Activated T-helper 17 cell treated with anti-CD3 and anti-CD28 coated beads, Interleukin-2, amount 50 U/mL, for 72 hours (primary cell): ENCODE measurements at places on chromosomes 5 and 9.
A peak's percentile ranks its signal among the peaks of the same experiment; 100 is the strongest.

DNA sequence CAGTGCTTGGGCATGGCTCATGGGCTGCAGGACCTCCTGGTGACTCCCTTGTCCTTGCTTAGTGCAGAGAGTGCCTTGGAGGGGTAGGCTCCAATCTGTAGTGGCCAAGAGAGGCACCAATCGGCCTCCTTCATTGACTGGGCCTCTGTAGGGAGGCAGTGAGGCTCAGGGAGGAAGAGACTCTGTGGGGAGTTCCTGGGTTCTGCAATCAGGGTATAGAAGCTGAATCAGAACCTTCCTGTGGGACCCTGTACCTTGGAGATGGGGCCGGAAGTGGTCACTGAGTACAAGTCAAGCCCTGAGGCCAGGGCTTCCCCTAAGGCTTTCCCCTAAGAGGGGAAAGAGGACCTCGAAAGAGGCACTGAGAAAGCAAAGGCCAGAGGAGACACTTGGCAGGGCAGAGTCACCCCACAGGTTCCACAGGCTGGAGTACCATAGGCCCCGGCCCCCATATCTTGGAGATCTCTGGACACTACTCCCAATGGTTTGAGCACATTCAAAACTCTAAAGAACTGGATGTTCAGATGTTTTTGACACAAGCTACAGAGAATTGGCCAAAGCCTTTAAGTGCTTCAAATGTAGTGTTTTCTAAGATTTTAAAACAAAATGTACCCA lies 190.5 kb downstream of the HSPA4 start:
- ATAC-seq, result no peak

- no peak for ATAC-seq
Measured at GRCh38 chr5:145324767-145325479, 510.2 kb downstream of the PRELID2 start.

- ATAC-seq, result no peak
Measured at GRCh38 chr9:99573085-99573484, 248.6 kb upstream of the NR4A3 start.

DNA sequence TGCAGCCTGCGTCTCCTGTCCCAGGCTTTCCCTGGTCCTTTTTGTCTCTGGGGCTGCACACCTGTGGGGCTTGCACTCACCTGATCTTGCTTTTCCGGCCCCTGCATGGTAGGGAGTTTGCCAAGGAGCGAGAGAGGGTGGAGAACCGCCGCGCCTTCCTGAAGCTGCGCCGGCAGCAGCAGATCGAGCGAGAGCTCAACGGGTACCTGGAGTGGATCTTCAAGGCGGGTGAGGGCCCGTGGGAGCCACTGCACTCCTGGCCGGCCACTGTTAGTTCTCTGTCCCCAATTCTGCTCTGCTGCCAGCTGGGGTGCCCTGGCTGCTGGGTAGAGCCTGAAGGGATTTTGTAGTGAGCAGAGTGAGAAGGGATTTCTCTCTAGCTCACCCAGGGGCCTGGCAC lies 78.0 kb downstream of the CACNA1B start:
- ATAC-seq, result no peak

GRCh38 chr5:145801195-145801594 lies 33.9 kb downstream of the PRELID2 start:
- no peak for ATAC-seq

GRCh38 chr9:33130961-33131789 lies 36.0 kb downstream of the B4GALT1 start:
- ATAC-seq, result peak; percentile 56

DNA sequence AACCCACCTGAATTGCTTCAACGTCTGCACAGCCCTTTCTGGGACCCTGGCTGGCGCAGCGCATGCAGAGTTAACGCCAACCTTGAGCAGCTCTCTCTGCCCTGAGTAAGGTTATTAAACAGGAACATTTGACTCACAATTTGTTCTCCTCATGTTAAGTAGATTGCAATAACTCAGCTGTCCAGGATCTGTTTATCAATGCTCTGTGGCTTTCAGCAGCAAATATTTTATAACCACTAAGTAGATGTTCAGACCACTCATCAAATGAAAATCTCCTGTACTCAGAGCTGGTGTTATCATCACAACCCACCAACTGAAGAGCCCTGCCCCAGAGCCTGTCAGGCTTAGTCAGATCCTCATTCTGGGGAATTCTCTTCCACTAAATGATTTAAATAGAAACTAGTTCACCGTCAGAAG lies 403.0 kb downstream of the ZNF608 start:
- no peak for ATAC-seq

- ATAC-seq, result no peak
Measured at GRCh38 chr5:115402092-115402491, 105.6 kb upstream of the CCDC112 start.

GRCh38 chr5:23026252-23027170 lies 173.4 kb upstream of the CDH12 start:
- no peak for ATAC-seq

- no peak for ATAC-seq
Measured at GRCh38 chr5:33841891-33842290, 49.9 kb downstream of the ADAMTS12 start.

- ATAC-seq, result no peak
Measured at GRCh38 chr9:107980984-107981383, 491.4 kb upstream of the KLF4 start.

DNA sequence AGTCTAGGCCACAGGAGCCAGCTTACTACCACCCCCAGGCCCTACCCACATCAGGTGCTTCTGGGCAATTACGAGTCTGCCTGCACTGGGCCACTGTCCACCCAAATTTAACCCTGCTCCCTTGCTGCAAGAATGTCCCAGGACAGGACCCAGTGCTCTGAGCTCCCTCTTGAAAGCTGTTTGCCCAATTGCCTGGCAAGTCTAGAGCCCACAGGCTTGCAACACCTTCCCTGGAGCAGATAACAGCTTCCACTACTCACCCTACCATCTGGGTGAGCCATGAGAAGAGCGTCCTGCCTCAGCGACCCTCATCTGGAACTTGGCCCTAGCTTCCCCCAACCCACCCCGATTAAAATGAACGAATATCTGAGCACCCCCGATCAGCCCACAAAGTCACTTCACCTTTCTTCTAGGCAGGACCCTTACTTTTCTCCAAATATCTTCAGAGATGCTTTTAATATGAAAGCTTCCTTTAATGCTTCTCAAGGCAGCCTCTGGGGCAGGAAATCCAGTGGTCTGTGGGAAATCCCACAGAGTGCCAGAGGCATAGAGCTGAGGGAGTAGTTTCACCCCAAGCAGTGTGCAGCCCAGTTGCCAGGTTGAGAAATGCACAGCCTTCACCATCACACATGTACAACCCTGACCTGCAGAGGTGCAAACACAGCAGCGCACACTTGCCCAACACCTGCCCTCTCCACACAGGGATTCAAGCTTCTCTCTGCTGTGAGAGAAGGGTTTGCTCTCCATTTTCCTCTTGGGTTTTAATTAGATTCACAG lies 10.6 kb downstream of the ACSL6 start:
- peak; percentile 79 for ATAC-seq

DNA sequence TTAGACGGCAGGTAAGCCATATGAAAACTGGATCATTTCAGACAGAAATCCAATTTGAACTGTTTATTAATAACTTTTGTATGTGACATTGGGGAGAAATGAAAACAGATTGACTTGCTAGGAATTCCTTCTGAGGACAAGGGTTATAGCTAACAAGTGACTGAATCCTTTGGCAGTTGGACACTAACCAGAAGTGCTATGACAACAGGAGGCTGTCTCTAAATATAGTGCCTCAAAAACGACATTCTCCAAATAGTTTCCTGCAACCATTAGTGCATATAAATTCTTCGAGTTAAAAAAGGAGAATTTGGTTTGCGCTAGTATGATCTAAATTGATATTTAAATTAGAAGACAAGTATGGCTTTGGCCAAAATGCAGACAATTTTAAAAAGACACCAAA lies 338.6 kb downstream of the PTPRD start:
- no peak for ATAC-seq

DNA sequence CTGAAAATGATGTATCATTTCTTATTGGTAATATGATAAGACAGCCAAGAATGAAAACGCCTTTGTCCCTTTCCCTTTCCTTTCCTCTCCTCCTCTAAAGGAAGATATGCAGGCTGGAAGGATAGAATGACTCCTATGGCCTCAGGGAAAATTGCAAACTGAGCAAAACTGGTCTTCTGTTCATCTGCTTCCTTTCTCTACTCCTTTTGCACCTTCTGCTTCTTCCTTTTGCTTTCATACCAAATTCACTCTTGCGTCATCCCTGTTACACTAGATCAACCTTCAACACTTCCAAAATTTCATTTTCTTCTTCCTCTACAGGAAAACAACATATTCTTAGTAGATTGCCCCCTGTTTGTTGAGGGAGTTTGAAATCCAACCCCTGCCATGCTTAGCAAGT lies 234.1 kb downstream of the ADAMTS6 start:
- no peak for ATAC-seq

DNA sequence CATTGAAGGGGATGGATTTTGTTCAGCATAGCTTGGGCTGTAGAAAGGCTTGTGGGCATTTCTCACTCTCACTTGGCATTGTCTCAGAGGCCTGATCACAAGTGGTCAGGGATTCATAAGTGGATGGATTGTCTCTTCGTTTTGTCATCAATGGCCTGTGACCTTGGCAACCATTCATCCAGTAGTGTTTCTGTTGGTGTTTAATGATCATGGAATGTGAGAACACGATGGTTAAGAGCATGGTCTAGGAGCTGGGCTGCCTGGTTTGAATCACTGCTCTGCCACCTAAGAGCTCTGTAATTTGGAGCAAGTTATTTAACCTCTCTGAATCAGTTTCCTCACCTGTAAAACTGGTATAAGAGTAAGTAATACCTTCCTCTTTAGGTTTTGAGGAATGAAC lies 430.1 kb upstream of the MEF2C start:
- ATAC-seq, result peak; percentile 26
